ENCODE measurements at places on chromosomes 5 and 9. TPM values are rescaled to one million over a fixed set of nuclear protein-coding genes. Genes with fewer than 3 reads are reported as not detected.

GRCh38 chr9:9914174-9914573 lies 698.6 kb downstream of the PTPRD start:
- H3K4me3 ChIP-seq, result no peak overlapping the region
- H3K27ac ChIP-seq, result no peak overlapping the region
- no peaks in the 10 kb centered on the region for H3K4me1 ChIP-seq
- no peak for DNase-seq
- no peaks in the 10 kb centered on the region for H3K36me3 ChIP-seq

- H3K4me3 ChIP-seq, result no peak overlapping the region
- no peaks in the 10 kb centered on the region for H3K27me3 ChIP-seq
- peak; percentile 71 for DNase-seq
- H3K27ac ChIP-seq, result no peak overlapping the region
- H3K36me3 ChIP-seq, result no peaks in the 10 kb centered on the region
- no peaks in the 10 kb centered on the region for H3K4me1 ChIP-seq
These were observed 963 bp upstream of the HTR1A start for GRCh38 chr5:63963080-63963735.

The CBY3 gene
- not detected for polyA plus RNA-seq

The IL17B gene
- polyA plus RNA-seq, result 2.1 TPM

DNA sequence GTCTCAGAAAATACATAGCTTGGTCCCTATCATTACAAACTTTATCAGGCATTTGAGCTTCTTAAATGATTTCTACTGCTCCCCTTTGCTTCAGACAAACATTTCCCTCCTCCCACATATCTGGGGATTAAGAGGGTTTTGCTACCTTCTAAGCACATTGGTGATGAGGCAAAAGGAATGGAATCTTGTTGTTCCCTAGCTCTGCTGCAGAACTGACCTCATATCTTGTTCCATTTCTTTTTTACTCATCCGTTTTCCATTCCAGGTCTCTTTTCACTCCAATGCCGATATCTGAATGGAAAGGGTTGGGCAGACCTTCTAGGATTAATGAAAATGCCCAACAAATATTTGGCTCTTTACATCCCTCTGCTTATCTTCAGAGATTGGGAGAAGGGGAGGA lies 444.6 kb downstream of the ZNF608 start:
- no peak overlapping the region for H3K27ac ChIP-seq
- no peaks in the 10 kb centered on the region for H3K4me1 ChIP-seq
- H3K4me3 ChIP-seq, result no peak overlapping the region
- no peak for DNase-seq
- no peaks in the 10 kb centered on the region for H3K27me3 ChIP-seq
- H3K36me3 ChIP-seq, result no peaks in the 10 kb centered on the region

The ADCY2 gene
- 3.7 TPM for polyA plus RNA-seq

DNA sequence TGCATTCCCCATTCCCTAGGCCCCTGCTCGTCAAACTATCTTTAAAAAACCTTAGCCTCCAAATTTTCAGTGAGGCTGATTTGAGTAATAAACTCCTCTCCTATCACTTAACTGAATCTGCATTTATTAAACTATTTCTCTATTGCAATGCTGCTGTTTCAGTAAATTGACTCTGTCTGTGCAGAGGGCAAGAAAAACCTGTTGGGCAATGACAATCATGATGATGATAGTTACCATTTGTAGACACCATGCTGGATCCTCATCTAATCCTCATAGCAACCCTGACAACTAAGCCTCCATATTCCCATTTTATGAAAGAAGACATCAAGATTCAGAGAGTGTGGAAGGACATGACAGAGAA lies 212.9 kb downstream of the TRIM32 start:
- no peaks in the 10 kb centered on the region for H3K27me3 ChIP-seq
- no peak for DNase-seq
- H3K4me1 ChIP-seq, result no peaks in the 10 kb centered on the region
- no peak overlapping the region for H3K4me3 ChIP-seq
- no peaks in the 10 kb centered on the region for H3K36me3 ChIP-seq
- no peak overlapping the region for H3K27ac ChIP-seq

DNA sequence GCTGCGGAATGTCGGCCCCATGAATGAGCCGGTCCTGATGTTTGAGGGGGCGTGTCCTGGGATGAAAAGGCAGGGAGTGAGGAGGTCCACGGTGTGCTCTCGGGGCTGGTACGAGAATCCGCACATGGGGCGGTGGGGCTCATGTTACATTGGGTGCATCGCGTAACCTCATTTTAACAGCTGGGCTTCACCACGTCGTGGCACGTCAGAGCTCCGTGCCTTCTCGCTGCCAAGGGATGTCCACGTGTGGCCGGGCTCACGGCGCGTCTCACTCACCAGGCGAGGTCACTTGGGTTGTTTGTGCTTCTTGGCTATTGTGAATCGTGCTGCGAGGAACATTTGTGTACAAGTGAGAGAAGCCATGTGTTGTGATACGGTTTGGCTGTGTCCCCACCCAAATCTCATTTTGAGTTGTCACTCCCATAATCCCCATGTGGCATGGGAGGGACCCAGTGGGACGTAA lies 29.1 kb upstream of the IRX4 start:
- DNase-seq, result no peak
- H3K27me3 ChIP-seq, result no peaks in the 10 kb centered on the region
- H3K36me3 ChIP-seq, result no peaks in the 10 kb centered on the region
- H3K4me1 ChIP-seq, result no peaks in the 10 kb centered on the region
- H3K4me3 ChIP-seq, result no peak overlapping the region

- no peaks in the 10 kb centered on the region for H3K36me3 ChIP-seq
- H3K4me3 ChIP-seq, result no peak overlapping the region
- no peaks in the 10 kb centered on the region for H3K27me3 ChIP-seq
These were observed 62.1 kb downstream of the CETN3 start for GRCh38 chr5:90347462-90347861.

The SPATA31A3 gene
- not detected for polyA plus RNA-seq

DNA sequence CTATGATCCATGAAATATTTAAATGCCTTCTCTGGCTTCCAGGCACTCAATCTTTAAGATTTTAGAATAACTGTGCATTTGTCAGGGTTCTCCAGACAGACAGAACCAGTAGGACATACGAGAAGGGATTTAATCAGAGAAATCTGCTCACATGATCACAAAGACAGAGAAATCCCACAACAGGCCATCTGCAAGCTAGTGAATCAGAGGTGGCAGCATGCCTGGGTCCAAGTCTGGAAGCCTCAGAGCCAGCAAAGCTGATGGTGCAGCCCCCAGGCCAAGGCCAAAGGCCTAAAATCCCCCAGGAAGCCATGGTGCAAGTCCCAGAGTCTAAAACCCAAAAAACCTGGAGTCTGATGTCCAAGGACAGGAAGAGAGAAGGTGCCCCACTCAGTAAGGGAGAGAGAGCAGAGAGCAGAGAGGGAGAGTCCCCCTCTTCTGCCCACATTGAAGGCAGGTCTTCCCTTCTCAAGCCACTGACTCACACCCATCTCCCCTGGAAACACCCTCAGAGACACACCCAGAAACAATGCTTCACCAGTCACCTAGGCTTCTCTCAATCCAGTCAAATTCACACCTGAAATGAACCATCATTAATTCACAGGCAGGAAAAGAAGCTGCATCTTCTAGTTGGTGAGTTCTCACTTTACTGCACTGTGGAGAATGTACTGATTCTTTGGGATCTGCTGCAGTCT lies 48.7 kb downstream of the CAMSAP1 start:
- H3K27me3 ChIP-seq, result no peaks in the 10 kb centered on the region
- no peak overlapping the region for H3K4me3 ChIP-seq
- H3K27ac ChIP-seq, result no peak overlapping the region
- peaks cover 7% of the 10 kb centered on the region for H3K36me3 ChIP-seq
- DNase-seq, result no peak

The KCNN2 gene
- polyA plus RNA-seq, result not detected

The IFNA2 gene
- polyA plus RNA-seq, result not detected

GRCh38 chr9:109401990-109402318 lies 81.1 kb upstream of the EPB41L4B start:
- H3K27ac ChIP-seq, result no peak overlapping the region
- H3K4me3 ChIP-seq, result no peak overlapping the region
- H3K27me3 ChIP-seq, result no peaks in the 10 kb centered on the region
- peaks cover 21% of the 10 kb centered on the region for H3K36me3 ChIP-seq
- no peak for DNase-seq

- H3K27me3 ChIP-seq, result no peaks in the 10 kb centered on the region
- no peaks in the 10 kb centered on the region for H3K36me3 ChIP-seq
- no peaks in the 10 kb centered on the region for H3K4me1 ChIP-seq
- no peak overlapping the region for H3K27ac ChIP-seq
These were observed 114.3 kb downstream of the KCTD16 start for GRCh38 chr5:144284931-144285502.

- no peak overlapping the region for H3K27ac ChIP-seq
- H3K4me3 ChIP-seq, result no peak overlapping the region
- no peaks in the 10 kb centered on the region for H3K27me3 ChIP-seq
- DNase-seq, result no peak
- peaks cover 3% of the 10 kb centered on the region for H3K4me1 ChIP-seq
These were observed 171.5 kb upstream of the ATP10B start for GRCh38 chr5:161023551-161023950.

The LEAP2 gene
- polyA plus RNA-seq, result 3.7 TPM

DNA sequence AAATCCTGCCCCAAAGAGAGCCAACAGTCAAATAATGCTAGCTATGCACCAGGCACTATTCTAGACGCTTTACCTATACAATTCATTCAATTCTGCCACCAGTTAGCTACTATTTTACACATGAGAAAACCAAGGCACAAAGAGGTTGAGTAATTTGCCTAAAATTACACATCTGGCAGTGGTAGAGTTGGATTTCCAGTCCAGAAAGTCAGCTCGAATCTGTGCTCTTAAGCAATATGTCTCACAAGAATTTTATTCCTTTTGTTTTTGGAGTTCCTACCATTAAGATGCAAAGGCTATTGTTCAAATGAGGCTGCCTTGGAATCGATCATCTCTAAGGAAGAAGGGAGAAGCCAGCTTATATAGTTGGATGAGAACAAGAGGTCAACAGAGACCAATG lies 256.9 kb upstream of the RASA1 start:
- no peak for DNase-seq
- no peaks in the 10 kb centered on the region for H3K4me1 ChIP-seq
- no peaks in the 10 kb centered on the region for H3K27me3 ChIP-seq
- H3K27ac ChIP-seq, result no peak overlapping the region
- H3K36me3 ChIP-seq, result no peaks in the 10 kb centered on the region

GRCh38 chr5:112799661-112800060 lies 61.4 kb upstream of the SRP19 start:
- H3K27me3 ChIP-seq, result no peaks in the 10 kb centered on the region
- H3K27ac ChIP-seq, result no peak overlapping the region
- no peaks in the 10 kb centered on the region for H3K4me1 ChIP-seq
- no peak for DNase-seq

DNA sequence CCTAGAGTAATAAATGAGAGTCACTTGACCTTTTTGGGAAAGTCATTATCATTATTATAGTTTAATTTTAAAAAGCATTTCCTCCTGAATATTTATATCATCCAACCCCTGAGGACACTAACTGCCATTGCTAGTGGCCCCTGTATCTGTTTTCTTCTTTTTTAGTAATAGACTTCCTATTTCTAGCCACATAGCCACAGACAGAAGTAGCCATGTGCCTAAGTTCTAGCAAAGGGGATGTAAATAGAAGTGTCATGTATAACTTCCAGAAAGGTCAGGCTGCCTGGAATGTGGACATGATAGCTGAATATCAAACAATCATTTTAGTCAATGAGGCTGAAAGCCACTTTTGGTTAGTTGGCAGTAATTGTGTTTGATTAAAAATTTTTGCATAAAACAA lies 37.5 kb upstream of the IQGAP2 start:
- no peaks in the 10 kb centered on the region for H3K4me1 ChIP-seq
- no peak for DNase-seq
- no peak overlapping the region for H3K4me3 ChIP-seq
- H3K27me3 ChIP-seq, result no peaks in the 10 kb centered on the region
- no peak overlapping the region for H3K27ac ChIP-seq
- no peaks in the 10 kb centered on the region for H3K36me3 ChIP-seq

- H3K36me3 ChIP-seq, result no peaks in the 10 kb centered on the region
- peak overlapping the region; percentile 17 for H3K27ac ChIP-seq
- H3K4me3 ChIP-seq, result no peak overlapping the region
- peaks cover 13% of the 10 kb centered on the region for H3K4me1 ChIP-seq
These were observed 235.7 kb downstream of the ENC1 start for GRCh38 chr5:74404574-74405508.

GRCh38 chr5:127353796-127354195 lies 63.2 kb downstream of the MEGF10 start:
- H3K4me1 ChIP-seq, result no peaks in the 10 kb centered on the region
- no peaks in the 10 kb centered on the region for H3K27me3 ChIP-seq
- no peaks in the 10 kb centered on the region for H3K36me3 ChIP-seq
- no peak overlapping the region for H3K27ac ChIP-seq
- no peak overlapping the region for H3K4me3 ChIP-seq

The FCHSD1 gene
- 14.8 TPM for polyA plus RNA-seq

- DNase-seq, result no peak
- no peak overlapping the region for H3K4me3 ChIP-seq
- H3K36me3 ChIP-seq, result no peaks in the 10 kb centered on the region
- peaks cover 3% of the 10 kb centered on the region for H3K27me3 ChIP-seq
- no peaks in the 10 kb centered on the region for H3K4me1 ChIP-seq
- H3K27ac ChIP-seq, result no peak overlapping the region
These were observed 117.0 kb downstream of the CARTPT start for GRCh38 chr5:71836084-71836483.

- no peak for DNase-seq
- H3K4me1 ChIP-seq, result no peaks in the 10 kb centered on the region
- no peak overlapping the region for H3K4me3 ChIP-seq
- no peak overlapping the region for H3K27ac ChIP-seq
- H3K27me3 ChIP-seq, result no peaks in the 10 kb centered on the region
These were observed 367.2 kb downstream of the RASEF start for GRCh38 chr9:82695704-82696103.

The FST gene
- polyA plus RNA-seq, result not detected

DNA sequence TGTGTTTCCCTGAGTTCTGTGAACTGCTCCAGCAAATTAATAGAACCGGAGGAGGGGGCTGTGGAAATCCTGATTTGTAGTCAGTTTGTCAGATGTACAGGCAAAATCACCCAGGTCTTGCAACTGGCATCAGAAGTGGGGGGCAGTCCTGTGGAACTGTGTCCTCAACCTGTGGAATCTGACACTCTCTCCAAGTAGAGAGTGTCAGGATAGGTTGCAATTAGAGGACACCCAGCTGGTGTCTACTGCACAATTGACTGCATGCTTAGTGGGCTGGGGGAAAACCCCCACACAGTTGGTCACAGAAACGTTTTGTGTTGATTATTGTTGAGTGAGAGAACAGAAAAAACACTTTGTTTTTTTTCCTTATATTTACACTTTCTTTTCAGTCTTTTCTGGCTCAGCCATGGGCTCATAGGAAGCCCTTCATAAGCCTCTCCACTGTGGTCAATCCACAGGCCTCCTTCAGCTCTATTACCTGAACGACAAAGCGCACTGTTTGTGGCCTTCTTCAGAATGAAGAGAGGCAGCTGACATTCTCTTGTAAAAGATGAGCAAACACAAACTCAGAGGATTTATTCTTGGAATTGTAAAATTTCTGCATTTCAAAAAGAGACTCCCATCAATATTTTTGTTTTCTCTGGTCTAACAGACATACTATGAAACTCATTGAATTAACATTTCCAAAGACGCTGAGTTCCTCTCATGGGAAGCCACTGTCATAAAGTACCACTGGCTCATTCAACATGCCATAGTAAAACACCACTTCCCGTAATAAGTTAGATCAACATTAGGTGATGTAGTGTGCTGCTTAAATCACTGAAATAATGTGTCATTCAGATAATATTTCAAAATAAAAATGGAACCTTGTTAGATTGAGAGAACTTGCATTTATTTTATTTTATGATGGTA lies 348.9 kb upstream of the RFX3 start:
- no peak overlapping the region for H3K27ac ChIP-seq
- no peaks in the 10 kb centered on the region for H3K36me3 ChIP-seq
- no peak overlapping the region for H3K4me3 ChIP-seq
- DNase-seq, result no peak

- no peak overlapping the region for H3K27ac ChIP-seq
- no peak for DNase-seq
- peaks cover 9% of the 10 kb centered on the region for H3K4me1 ChIP-seq
- H3K4me3 ChIP-seq, result no peak overlapping the region
These were observed 68.9 kb upstream of the SELENOP start for GRCh38 chr5:42880496-42881150.
